Liver (tissue), 10 donors: ENCODE measurements at places on chromosomes 2 and 18. TPM values are rescaled to one million over a fixed set of nuclear protein-coding genes. Genes with fewer than 3 reads are reported as not detected.

Gene ZFAND2B
- 19.6 TPM for total RNA-seq

Gene FSHR
- not detected for total RNA-seq

Gene SERPINB13
- not detected for total RNA-seq

Gene PROKR1
- 0.05 TPM for total RNA-seq

Gene DSG4
- not detected for total RNA-seq

Gene LONRF2
- total RNA-seq, result 0.23 TPM

Gene CIB4
- not detected for total RNA-seq

Gene FBLN7
- total RNA-seq, result 2.1 TPM

Gene FTCDNL1
- total RNA-seq, result 2.1 TPM

Gene CRYGC
- not detected for total RNA-seq

DNA sequence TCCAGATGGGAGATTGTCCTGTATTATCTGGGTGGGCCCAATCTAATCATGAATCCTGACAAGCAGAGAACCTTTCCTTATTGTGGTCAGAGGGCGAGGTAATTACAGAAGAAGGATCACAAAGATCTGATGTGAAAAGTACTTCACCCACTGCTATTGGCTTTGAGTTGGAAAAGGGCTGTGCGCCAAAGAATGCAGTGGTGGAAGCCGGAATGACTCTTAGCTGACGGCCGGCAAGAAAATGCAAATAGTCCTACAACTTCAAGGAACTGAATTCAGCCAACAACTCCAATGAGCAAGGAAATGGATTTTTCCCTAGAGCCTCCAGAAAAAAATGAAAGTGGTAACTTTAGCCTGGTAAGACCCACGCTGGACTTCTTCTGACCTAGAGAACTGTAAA lies 67.3 kb downstream of the CTNNA2 start:
- no peaks in the 10 kb centered on the region for H3K36me3 ChIP-seq
- H3K27ac ChIP-seq, result no peak overlapping the region
- H3K4me1 ChIP-seq, result no peaks in the 10 kb centered on the region

GRCh38 chr18:27478459-27478858 lies 293.4 kb upstream of the CHST9 start:
- no peaks in the 10 kb centered on the region for H3K36me3 ChIP-seq
- no peaks in the 10 kb centered on the region for H3K27me3 ChIP-seq
- no peak for DNase-seq

GRCh38 chr2:54212456-54212855 lies 43.6 kb downstream of the TSPYL6 start:
- H3K4me1 ChIP-seq, result peaks cover 9% of the 10 kb centered on the region
- no peak for DNase-seq
- H3K27ac ChIP-seq, result no peak overlapping the region
- no peak overlapping the region for H3K4me3 ChIP-seq

DNA sequence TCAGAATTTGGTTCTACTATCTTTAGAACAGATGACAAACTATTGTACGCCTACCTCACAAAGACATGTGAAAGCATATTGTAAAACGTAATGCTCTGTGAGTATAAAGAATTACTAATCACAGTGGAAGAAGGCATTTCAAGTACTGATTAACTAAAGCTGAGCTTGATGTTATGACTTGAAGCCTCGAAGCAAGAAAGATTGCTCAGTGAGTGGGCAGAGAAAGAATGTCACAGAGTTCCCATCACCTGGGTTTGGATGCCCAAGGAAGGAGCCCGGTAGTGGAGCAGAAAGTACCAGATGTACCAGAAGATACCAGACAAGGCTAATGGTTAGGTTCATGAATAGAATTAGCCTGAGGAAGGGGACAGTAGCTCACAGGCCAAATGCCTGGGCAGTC lies 39.5 kb upstream of the FAM110C start:
- H3K27ac ChIP-seq, result no peak overlapping the region
- no peaks in the 10 kb centered on the region for H3K36me3 ChIP-seq
- DNase-seq, result no peak
- H3K27me3 ChIP-seq, result no peaks in the 10 kb centered on the region

DNA sequence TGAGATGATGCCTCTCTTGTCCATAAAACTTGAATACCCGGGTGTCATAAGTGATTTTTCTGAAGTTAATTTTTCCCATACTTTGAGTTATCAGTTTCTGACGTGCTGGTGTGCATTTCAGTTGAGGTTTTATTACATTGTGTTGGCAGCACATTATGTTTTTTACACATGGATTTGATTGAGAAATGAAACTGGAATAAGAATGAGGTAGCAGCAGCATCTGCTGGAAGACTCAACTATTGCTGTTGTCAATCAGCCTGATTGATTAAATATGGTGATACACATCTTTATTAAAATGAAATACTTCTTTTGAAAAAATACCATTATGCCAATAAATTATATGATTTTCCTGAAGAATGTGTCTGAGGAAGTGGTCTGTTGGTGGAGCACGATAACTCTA lies 60.5 kb downstream of the INSIG2 start:
- H3K4me1 ChIP-seq, result peaks cover 14% of the 10 kb centered on the region
- no peaks in the 10 kb centered on the region for H3K27me3 ChIP-seq
- no peak overlapping the region for H3K4me3 ChIP-seq
- H3K27ac ChIP-seq, result peak overlapping the region; percentile 82
- H3K36me3 ChIP-seq, result no peaks in the 10 kb centered on the region
- DNase-seq, result no peak

DNA sequence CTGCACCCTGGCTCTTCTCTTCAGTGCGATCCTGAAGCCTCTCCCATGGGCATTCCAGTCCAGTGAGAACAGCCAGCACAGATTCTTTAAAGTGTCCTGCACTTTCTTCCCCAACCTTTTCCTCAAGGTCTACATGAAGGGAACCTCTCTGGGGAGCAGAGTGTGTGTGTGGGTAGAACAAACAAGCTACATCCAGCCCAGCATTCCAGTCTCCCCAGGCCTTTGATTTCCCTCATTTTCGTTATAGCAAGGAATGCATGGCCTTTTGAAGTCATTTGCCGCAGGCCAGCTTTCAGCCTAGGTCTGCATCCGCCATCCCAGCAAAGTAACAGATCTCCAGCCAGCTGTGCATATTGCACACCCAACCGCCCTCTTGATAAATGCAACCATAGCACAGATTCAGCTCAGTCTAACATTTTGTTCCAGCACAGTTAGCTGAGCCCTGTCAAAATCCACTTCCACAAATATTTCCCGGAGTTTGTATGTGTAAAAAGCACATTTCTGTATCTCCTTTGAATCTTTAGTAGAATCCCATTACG lies 44.6 kb downstream of the CD8B2 start:
- H3K27ac ChIP-seq, result no peak overlapping the region
- H3K4me3 ChIP-seq, result no peak overlapping the region
- H3K27me3 ChIP-seq, result no peaks in the 10 kb centered on the region
- no peaks in the 10 kb centered on the region for H3K4me1 ChIP-seq
- H3K36me3 ChIP-seq, result no peaks in the 10 kb centered on the region

GRCh38 chr2:95043300-95044093 lies 18.0 kb downstream of the MAL start:
- no peak for DNase-seq
- H3K4me1 ChIP-seq, result no peaks in the 10 kb centered on the region
- H3K27ac ChIP-seq, result no peak overlapping the region

DNA sequence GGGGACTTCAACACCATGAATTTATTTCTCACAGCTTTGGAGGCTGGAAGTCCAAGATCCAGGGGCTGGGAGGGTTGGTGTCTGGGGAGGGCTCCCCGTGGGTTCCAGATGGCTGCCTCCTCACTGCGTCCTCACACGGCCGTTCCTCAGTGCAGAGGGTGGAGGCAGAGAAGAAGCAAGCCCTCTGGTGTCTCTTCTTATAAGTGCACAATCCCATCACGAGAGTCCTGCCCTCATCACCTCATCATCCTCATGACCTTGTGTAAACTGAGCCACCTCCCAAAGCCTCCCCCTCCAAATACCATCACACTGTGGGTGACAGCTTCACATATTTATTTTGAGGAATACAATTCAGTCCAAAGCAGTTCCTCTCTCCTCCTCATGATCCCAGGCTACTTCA lies 26.3 kb downstream of the TMEM163 start:
- no peak overlapping the region for H3K27ac ChIP-seq
- H3K36me3 ChIP-seq, result no peaks in the 10 kb centered on the region
- H3K4me3 ChIP-seq, result no peak overlapping the region
- H3K27me3 ChIP-seq, result no peaks in the 10 kb centered on the region
- H3K4me1 ChIP-seq, result no peaks in the 10 kb centered on the region
- DNase-seq, result no peak

- no peak for DNase-seq
- no peaks in the 10 kb centered on the region for H3K36me3 ChIP-seq
- no peak overlapping the region for H3K27ac ChIP-seq
- H3K4me1 ChIP-seq, result no peaks in the 10 kb centered on the region
These were observed 417.2 kb downstream of the LRRTM4 start for GRCh38 chr2:77105008-77105407.

DNA sequence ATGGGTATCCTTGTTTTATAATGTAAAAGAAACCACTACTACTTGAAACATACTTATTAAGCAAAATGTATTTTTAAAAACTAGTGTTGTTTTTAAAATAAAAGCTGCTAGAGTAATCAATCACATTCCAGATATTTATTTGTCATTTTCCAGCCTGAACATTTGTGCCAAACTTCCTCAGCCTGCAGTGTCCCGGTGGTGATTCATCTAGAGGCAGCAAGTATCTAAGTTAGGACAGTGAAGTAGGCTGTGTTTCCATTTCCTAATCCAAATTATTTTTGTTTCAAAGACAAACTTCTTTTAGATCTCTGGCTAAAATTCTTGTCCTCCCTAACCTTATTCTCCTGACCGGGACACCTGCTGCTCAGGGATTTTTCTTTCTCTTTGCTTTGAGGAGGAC lies 12.8 kb upstream of the GCG start:
- no peaks in the 10 kb centered on the region for H3K4me1 ChIP-seq
- H3K27me3 ChIP-seq, result no peaks in the 10 kb centered on the region
- no peaks in the 10 kb centered on the region for H3K36me3 ChIP-seq
- DNase-seq, result no peak
- no peak overlapping the region for H3K27ac ChIP-seq
- no peak overlapping the region for H3K4me3 ChIP-seq

DNA sequence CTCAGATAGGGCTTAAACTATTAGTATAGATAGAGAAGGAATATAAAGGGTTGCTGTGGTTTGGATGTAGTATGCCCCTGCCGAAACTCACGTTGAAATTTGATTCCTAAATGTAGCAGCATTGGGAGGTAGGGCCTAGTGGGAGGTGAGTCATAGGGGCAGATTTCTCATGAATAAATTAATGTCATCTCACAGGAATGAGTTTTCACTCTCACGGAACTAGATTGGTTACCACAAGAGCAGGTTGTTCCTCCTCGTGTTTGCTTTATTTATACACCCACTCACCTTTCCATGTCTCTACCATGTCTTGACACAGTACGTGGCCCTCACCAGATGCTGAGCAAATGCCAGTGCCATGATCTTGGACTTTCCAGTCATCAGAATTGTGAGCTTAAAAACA lies 218.2 kb downstream of the RBM43 start:
- no peaks in the 10 kb centered on the region for H3K36me3 ChIP-seq
- no peaks in the 10 kb centered on the region for H3K27me3 ChIP-seq
- H3K4me1 ChIP-seq, result no peaks in the 10 kb centered on the region

- no peak overlapping the region for H3K27ac ChIP-seq
- H3K27me3 ChIP-seq, result no peaks in the 10 kb centered on the region
- no peak overlapping the region for H3K4me3 ChIP-seq
- no peaks in the 10 kb centered on the region for H3K4me1 ChIP-seq
These were observed 780.0 kb upstream of the RAB6C start for GRCh38 chr2:129199501-129199900.

DNA sequence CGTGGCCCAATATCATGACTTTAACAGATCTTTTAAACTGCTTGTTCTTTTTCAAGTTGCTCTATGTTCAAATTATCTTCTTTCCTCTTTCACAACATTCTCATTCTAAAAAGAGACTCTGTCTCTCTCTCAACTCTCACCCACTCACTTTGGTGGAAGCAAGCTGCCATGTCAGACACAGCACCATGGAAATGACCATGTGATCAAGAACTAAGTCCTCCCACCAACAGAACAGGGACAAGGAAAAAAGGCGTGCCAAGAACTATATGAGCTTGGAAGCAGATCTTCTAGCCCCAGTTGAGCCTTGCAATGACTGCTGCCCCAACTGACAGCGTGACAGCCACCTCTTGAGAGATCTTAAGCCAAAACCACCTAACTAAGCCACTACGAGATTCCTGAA lies 23.9 kb downstream of the BAZ2B start:
- H3K36me3 ChIP-seq, result no peaks in the 10 kb centered on the region
- no peaks in the 10 kb centered on the region for H3K4me1 ChIP-seq
- H3K27ac ChIP-seq, result no peak overlapping the region
- H3K27me3 ChIP-seq, result no peaks in the 10 kb centered on the region
- DNase-seq, result no peak

- H3K27me3 ChIP-seq, result no peaks in the 10 kb centered on the region
- no peaks in the 10 kb centered on the region for H3K4me1 ChIP-seq
- no peak overlapping the region for H3K27ac ChIP-seq
- no peaks in the 10 kb centered on the region for H3K36me3 ChIP-seq
These were observed 188.3 kb upstream of the SLC39A10 start for GRCh38 chr2:195468771-195469170.

DNA sequence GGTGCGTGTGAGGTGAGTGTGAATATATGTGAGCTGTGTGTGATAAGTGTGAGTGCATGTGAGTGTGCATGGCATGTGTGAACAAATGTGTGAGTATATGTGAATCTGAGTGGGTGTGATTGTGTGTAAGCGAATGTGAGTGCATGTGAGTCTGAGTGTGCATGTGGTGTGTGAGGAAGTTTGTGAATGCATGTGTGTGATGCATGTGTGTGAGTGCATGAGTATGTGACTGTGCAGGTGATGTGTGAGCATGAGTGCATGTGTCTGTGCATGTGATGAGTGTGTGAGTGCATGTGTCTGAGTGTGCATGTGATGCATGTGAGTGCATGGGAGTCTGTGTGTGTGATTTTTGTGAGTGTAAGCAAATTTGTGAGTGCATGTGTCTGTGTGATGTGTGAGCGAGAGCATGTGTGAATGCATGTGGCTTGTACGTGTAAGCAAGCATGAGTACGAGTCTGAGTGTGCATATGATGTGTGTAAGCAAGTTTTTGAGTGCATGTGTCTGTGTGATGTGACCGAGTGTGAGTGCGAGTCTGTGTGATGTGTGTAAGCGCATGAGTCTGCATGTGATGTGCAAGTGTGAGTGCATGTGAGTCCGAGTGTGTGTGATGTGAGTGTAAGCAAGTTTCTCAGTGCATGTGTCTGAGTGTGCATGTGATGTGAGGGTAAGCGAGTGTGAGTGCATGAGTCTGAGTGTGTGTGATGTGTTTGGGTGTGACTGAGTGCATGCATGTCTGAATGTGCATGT lies 43.3 kb downstream of the COPS8 start:
- H3K4me3 ChIP-seq, result no peak overlapping the region
- H3K4me1 ChIP-seq, result no peaks in the 10 kb centered on the region
- H3K27ac ChIP-seq, result no peak overlapping the region
- peaks cover 6% of the 10 kb centered on the region for H3K27me3 ChIP-seq

GRCh38 chr2:2568411-2568810 lies 237.3 kb upstream of the MYT1L start:
- H3K36me3 ChIP-seq, result no peaks in the 10 kb centered on the region
- H3K4me1 ChIP-seq, result no peaks in the 10 kb centered on the region
- peak; percentile 12 for DNase-seq

DNA sequence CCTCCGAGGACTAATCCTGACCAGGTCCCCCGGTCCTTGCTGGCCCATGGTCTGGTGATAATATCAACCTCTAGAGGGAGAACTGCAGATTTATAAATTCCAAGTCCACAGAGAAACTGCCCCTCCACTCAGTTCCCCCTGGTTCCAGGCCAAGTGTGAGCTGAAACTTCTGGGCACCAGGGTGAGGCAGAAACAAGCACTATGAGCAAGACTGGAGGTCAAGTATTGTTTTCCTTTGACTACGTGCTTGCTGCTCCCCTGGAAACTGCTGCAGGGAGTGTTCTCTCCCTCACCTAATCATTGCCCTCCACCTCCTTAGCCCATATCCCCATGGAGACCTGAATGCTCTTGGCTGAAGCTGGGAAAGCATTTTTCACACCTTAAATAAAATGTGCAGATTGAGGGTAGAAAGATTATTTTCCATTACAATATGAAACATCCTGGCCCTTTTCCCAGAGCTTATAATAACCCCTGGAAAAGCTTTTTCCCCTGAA lies 135.2 kb downstream of the RDH14 start:
- H3K4me1 ChIP-seq, result no peaks in the 10 kb centered on the region
- H3K27ac ChIP-seq, result no peak overlapping the region
- H3K36me3 ChIP-seq, result no peaks in the 10 kb centered on the region
